ENCODE measurements at places on chromosomes 11 and 22. TPM values are rescaled to one million over a fixed set of nuclear protein-coding genes. Genes with fewer than 3 reads are reported as not detected.

- no peak for DNase-seq
Measured at GRCh38 chr11:13259374-13259773, 18.2 kb upstream of the BMAL1 start.

DNA sequence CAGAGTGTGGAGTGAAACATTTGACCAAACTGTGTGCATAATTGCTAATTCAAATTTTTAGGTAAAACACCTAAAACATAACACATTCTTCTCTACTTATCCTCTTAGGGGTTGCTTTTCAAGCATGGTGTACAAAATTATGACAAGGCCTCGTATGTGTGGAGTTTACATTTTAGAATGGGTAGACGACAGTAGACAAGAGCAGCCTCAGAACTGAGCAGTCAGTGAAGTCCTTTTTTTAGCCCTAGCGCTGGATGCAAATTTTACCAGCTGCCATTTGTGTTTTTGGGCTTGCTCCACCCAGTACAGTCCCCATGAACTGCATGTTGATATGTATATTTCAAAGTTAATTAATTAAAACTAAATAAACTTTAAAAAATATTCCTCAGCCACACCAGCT, 64.7 kb upstream of the TOP3B start:
- DNase-seq: no peak

DNA sequence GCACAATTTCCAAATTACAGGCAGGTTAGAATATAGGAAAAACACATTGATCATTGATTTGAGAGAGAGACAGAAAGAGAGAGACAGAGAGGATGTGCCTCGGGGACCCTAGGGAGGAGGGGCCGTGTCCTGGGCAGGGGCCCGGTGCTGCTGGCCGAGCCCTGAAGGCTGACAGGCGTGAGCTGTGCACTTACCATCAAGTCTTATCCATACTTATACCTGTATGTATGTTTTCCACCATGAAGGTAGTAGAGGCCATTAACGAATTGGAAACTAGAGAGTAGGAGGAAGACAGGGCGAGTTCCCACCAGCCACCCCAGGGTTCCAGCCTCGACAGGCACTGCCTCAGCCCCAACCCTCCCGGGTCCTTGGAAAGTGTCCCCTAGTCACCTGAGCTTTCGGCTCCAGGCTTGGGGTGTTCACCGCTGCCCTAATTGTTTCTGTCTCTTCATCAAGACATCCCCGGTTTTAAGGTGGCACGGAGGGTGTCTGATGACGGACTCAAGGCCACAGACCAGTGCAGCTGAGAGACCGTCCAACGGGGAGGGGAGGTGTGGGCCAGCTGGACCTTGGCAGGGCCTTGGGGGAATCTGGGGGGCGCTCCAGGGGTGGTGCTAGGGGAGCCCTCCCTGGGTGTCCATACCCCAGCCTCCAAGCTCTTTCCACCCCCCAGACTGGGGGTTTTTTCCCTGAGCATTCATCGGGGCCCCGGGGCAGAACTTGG, 431.3 kb downstream of the TBC1D22A start:
- DNase-seq: no peak

- DNase-seq: no peak
Measured at GRCh38 chr11:15727520-15727914, 612.8 kb downstream of the INSC start.

DNA sequence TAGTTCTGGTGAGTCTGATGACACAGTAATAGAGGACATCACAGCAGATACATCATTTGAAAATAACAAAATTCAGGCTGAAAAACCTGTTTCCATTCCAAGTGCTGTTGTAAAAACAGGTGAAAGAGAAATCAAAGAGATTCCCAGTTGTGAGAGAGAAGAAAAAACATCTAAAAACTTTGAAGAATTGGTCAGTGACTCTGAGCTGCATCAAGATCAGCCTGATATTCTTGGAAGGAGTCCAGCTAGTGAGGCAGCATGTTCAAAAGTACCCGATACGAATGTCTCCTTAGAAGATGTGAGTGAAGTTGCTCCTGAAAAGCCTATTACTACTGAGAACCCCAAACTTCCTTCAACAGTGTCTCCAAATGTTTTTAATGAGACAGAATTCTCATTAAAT, 38.7 kb downstream of the RTN3 start:
- no peak for DNase-seq

DNA sequence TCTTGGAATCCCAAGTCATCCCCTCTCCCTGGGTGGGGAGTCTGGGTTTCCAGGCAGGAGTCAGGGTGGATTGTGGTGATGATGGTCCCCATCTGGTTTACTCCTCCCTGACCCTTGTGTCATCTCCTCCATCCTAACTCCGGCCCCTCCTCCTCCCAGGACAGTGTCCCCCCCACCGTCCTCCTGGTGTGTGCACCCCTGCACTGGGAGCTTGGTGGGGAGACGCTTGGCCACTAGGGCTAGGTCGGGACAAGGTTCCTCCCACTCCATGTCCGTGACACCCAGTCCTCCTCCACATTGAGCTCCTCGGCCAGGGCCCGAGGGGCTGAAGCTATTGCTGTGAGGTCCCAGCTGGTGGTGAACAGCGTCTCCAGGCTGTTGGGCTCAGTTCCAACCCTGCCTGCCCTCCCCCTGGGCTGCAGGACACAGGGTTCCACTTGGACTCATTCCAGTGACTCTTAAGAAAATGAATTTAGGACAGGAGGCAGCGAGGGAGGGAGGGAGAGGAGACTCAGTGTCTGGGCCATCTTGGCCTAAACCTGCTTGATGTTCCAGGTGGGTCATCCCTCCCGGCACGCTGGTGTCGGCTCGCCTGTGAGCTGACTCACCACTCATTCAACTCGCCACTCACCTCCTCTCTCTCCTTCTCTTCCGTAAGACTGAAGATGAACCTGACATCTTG, 433.2 kb downstream of the TBC1D22A start:
- peak; percentile 82 for DNase-seq

DNA sequence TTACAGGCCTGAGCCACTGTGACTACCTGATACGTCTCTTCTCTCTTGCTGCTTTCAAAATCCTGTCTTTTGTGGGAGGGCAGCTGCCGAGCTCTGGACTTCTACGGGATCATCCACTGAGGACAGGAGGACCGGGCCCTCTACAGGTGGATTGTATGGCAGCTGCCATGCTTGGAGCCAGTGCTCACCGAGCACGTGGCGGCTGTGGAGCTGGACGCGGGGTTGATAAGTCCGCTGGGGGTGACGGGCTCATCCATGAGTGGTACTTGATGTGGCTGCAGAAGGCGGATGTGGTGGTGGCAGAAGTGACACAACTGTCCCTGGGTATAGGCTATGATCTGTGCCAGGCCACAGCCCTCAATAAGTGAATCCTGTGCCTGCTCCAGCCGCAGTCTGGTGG, 1.8 kb upstream of the CYP2D6 start:
- DNase-seq: no peak

- no peak for DNase-seq
Measured at GRCh38 chr11:121257289-121257688, 35.3 kb upstream of the SC5D start.

GRCh38 chr11:64850979-64851567, 6.6 kb upstream of the CDC42BPG start:
- no peak for DNase-seq

- no peak for DNase-seq
Measured at GRCh38 chr11:113627946-113628345, 78.2 kb downstream of the TMPRSS5 start.

GRCh38 chr22:20180245-20180630, 29.4 kb upstream of the CCDC188 start:
- no peak for DNase-seq

GRCh38 chr11:1382429-1382828, 7.3 kb upstream of the BRSK2 start:
- peak; percentile 72 for DNase-seq

- no peak for DNase-seq
Measured at GRCh38 chr11:111258046-111258445, 12.5 kb downstream of the POU2AF2 start.

DNA sequence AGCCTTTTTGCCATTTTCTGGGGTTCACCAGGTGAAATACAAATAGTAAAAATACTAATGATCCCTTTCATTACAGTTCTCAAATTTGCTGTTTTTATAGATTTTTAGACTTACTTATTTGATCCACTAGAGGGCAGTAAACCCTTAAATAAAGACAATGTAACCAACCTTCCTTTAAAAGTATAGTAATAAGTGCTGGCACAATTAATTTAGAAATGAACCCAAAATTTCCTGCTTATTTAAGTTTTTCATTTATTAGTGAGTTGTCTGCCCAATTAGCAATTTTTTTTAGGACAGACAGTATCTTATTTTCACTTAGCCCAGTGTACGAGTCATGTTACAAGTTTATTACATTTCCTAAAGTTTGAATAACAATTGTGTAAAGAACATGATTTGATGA, 4.7 kb downstream of the DDIAS start:
- DNase-seq: no peak

GRCh38 chr22:28883917-28884746, 760 bp downstream of the ZNRF3 start:
- DNase-seq: no peak

GRCh38 chr11:8095371-8095770, 14.4 kb downstream of the TUB start:
- DNase-seq: no peak

DNA sequence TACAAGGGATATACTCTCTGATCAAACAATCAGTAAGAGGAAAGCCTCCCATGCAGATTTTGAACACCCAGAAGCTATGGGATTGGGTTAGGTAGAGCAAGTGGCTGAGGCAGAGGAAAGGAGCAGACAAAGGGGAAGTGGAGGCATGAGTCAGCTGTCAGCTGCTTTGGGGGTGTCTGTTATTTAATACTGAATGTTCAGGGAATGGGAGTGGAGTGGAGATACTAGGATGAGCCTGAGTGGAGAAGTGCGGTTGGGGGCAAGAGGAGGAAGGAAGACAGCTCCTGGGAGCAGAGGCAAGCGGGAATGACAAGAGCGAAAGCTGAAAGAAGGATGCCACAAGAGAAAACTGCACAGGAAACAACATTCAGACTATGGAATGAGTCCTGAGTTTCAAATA, 22.7 kb upstream of the TMPRSS5 start:
- no peak for DNase-seq

The ACRV1 gene
- not detected for total RNA-seq

The APOL5 gene
- total RNA-seq: not detected

The DERL3 gene
- 6.7 TPM for total RNA-seq

The MGAT3 gene
- total RNA-seq: 6.7 TPM

The MUC6 gene
- total RNA-seq: not detected

The OR52K2 gene
- not detected for total RNA-seq
